ENCODE measurements at places on chromosomes 12 and 14.
A peak's percentile ranks its signal among the peaks of the same experiment; 100 is the strongest.

GRCh38 chr12:112130441-112130998 is 5.2 kb downstream of the TRAFD1 start:
- no peak for DNase-seq

DNA sequence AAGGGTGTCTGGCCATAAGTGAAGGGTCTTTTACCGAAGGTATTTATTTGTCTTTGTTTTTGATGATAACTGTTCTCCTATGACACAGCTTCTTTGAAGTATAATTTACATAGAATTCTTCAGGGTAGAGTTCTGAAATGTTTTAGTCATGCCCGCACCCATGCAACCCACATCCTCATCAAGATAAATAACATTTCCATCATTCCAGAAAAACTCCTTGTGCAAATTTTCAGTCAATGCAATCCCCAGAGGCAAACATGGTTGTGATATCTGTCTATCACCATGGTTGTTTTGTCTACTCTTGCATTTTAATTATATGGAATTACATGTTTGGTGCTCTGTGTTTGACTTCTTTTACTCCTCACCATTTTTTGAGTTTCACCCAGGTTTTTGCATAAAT is 837.8 kb downstream of the AACS start:
- DNase-seq = no peak

DNA sequence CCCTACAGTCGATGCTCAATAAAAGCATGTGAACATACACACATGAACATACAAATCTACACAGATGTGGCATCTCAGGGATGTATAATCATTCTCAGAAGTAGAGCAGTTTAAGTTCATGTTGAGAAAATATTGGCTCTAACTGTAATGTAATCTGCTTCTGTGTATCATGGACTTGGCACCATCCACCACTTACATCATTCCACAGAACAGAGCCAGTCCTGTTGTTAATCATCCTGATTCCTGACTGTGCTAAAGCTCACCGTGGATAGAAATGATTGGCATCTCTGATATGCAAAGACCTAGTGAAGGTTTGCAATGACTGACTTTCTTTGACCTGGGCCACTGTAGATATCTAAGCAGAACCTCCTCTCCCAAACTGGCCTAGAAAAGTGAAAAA is 1141.3 kb downstream of the BCL11B start:
- DNase-seq = no peak

DNA sequence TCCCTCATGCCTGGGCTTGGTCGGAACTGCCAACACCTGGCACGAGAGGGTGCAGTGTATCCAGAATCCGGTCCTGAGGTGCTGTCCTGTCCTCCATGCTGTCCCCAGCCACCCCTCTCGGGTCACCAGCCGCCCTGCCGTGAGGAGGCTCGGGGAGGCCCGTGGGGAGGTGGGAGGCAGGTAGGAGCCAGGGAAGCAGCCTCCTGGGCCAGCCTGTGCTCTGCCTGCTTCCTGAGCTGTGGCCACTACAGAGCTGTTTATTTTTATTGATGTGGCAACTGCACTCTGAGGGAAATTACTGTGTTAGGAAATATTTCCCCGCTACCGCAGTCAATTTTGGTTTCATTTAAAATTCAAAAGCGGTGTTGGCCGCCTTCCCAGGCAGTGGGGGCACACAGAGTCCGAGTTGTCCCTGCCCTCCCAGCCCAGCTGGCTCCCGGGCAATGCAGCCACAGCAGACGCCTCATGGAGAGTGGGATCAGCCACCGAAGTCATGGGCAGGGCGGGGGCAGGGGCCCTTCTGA is 18.3 kb downstream of the NOC4L start:
- no peak for DNase-seq

GRCh38 chr12:65965358-65965757 is 141.1 kb downstream of the HMGA2 start:
- no peak for DNase-seq

GRCh38 chr12:32964981-32965585 is 68.5 kb upstream of the PKP2 start:
- no peak for DNase-seq

GRCh38 chr12:63668028-63668799 is at the start of gene DPY19L2:
DPY19L2 (minus strand) TSS chr12:63668493; CDS start chr12:63668393, 100 bp downstream.
- peak; percentile 34 for DNase-seq

GRCh38 chr14:104696671-104697316 is 7.4 kb downstream of the INF2 start:
- no peak for DNase-seq

DNA sequence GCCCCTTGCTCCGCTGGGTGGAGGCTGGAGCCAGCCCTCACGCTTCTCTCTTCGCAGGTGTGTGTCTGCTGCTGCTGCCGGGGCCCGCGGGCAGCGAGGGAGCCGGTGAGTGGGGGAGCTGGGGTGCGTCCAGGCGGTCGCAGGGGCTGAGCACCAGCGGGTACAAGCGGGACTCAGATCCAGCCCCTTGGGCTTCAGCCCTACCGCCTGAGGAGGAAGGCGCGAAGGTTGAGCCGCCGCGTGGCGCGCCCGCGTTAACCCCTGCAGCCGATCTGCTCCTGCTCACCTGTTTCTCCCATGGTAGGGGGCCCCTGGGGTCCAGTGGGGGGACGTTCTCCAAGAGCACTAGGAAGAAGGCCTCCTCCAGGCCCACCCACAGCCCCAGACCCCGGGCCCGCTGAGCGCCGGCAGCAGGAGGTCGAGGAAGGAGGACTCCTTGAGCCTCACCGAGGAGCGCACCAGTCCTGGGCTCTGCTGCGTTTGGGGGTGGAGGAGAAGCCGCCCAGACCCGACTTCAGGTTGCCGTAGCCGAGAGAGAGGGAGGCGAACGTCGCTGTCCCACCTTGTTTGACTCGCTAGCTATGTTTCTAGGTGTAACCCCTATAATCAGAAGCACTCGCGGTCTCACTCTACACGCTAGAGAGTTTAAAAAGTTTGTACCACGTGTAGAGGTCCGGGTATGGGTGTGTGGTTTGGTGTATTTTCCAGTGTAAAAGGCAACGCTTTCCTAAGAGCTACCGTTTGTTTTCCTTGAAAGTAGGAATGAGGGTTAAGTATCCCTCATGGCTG is 834 bp downstream of the COCH start:
- no peak for DNase-seq

DNA sequence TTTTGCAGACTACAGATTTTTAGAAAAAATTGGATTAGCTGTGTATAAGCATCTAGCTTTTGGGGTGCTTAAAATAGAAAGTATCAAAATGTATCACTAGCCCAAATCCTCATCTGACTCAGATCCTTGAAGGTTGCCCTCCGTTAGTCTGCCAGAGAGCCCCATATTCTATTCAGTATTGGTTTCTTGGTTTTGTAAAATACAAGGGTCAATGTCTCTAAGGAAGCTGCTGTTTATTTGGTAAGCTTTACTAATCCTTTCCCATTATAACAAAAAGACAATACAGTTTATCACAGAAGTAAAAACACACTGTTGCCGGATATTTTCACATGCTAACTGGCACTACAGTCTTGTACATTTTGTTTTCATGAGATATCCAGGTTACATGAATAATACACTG is 92.8 kb upstream of the PTHLH start:
- DNase-seq = no peak

- no peak for DNase-seq
These were observed 3.1 kb upstream of the BRF1 start for GRCh38 chr14:105303949-105304348.

DNA sequence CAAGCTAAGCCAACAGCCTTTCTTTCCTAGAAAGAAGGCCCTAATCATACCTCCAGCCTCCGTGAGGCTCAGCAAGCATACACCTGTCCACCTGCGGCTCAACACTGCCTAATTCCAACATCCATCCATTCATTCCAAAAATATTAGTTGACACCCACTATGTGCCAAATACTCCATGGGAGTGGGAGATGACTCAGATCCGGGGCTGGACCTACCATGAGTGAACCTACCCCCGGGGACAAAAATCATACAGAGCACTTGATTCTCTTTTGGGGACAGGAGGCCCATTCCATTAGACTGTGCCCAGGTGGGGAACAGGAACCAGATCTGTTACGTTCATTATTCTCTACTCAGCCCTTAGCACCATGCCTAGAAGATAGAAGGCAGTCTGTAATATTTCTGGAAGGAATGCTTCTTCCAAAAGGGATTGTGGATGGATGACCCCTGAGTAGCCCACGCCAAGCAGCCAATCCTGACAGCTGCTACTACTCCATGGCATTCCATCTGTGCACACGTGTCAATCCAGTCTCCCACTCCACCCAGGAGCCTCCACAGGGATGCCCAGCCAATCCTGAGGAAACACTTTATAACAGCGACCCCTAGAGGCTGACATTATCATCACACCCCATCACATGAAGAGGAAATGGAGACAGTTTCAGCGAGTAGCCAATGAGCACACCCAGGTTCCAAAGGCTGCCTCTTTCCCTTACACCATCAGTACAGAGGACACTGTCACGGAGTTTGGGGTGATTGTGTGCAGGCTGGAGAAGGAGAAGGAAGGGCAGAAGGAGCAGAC is 170.7 kb downstream of the ESRRB start:
- peak; percentile 3 for DNase-seq

DNA sequence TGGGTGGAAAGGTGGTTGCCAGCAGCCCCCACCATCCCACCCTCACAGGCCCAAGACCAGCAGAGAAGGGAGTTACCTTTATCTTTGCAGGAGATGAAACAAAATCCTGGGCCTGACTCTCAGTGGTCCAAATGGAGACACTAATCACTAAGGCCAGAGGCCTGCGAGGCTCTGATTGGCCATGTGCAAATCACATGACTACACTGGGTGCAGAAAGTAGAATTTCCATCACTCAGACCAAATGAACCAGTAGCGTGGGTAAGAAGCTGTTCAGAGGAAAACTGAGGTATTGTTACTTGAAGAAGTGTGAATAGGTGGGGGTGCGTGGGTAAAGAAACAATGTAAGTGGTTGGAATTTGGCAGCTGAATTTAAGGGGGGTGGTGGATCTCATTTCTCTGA is 20.2 kb upstream of the PPP1CC start:
- no peak for DNase-seq

- no peak for DNase-seq
These were observed 238.4 kb downstream of the TMEM132D start for GRCh38 chr12:129665414-129665813.

GRCh38 chr12:124750787-124751471 is 112.7 kb downstream of the SCARB1 start:
- DNase-seq = no peak

DNA sequence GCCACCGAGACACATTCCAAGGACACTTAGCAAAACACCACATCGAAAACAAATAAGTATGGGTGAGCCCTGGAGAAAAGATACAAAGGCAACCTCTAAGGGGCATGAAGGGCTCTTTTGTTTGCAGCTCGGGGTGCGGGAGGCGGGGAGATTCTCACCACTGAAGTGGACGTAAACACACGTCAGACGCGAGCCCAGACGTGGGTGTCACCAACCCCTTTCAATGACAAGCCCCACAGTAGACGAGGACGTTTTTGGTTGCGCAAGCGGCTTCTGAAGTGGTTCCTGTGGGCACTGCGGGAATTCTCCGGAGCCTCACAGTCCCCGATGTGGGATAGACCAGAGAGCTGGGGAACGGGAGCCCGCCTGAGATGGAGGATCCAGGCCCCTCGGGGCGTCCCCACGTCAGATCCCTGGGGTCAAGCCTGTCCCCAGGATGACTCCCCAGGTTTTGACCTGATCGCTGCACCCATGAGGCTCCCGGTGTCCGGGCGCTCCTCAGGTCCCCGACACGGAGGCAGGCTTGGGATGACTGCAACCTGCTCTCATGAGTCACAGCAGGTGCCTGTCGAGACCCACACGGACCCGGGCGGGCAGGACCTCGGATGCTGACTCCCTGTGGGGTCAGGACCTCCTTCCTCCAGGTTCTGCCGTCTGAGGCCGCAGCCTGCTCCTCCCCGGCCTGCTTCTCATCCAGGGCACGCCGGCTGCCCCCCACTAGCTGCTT is 20.3 kb upstream of the ADGRD1 start:
- no peak for DNase-seq

DNA sequence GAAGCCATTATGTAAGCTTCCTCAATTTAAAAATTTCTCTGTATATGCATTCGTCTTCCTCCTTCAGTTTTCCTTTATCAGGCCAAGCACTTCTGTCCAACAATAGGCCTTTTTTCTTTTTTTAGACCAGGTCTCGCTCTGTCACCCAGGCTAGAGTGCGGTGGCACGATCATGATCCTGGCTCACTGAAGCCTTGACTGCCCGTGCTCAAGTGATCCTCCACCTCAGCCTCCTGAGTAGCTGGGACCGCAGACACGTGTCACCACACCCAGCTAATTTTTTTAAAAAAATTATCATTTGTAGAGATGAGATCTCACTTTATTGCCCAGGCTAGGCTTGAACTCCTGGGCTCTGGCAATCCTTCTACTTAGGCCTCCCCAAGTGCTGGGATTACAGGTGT is 25.8 kb downstream of the TAOK3 start:
- no peak for DNase-seq

- no peak for DNase-seq
These were observed 12.8 kb downstream of the VCPKMT start for GRCh38 chr14:50103558-50103957.

- DNase-seq = no peak
These were observed 331.5 kb upstream of the NOVA1 start for GRCh38 chr14:26929361-26929760.

GRCh38 chr14:91295276-91295845 is 50.9 kb upstream of the GPR68 start:
- no peak for DNase-seq

- DNase-seq = no peak
These were observed 581 bp downstream of the PITPNM2 start for GRCh38 chr12:123150275-123150743.

- no peak for DNase-seq
These were observed 230.3 kb downstream of the BCAT1 start for GRCh38 chr12:24718617-24719016.

DNA sequence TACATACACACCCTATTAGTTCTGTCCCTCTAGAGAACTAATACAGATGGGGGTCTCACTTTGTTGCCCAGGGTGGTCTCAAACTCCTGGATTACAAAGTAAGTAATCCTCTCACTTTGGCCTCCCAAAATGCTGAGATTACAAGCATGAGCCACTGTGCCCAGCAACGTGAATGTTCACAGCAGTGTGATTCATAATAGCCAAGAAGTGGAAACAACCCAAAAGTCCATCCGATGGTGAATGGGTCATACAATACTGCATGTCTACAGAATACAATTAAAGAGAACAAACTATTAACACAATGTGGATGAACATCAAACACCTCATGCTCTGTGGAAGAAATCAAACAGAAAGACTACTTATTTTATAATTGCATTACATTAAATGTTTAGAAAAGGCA is 57.3 kb upstream of the SYNE2 start:
- no peak for DNase-seq

GRCh38 chr14:89564989-89565388 is 148.0 kb upstream of the FOXN3 start:
- DNase-seq = no peak

GRCh38 chr12:116922194-116922897 is 11.6 kb downstream of the FBXW8 start:
- no peak for DNase-seq

- no peak for DNase-seq
These were observed 389.9 kb downstream of the GRIN2B start for GRCh38 chr12:13591488-13591887.

- no peak for DNase-seq
These were observed 1222.3 kb upstream of the SEL1L start for GRCh38 chr14:82755923-82756322.

GRCh38 chr12:46402451-46402850 is 29.9 kb upstream of the SLC38A2 start:
- DNase-seq = no peak

All from stimulated activated CD4-positive, alpha-beta T cell treated with anti-CD3 and anti-CD28 coated beads, Interleukin-4, amount 100 ng/mL, for 48 hours (primary cell).